ENCODE measurements at places on chromosomes 12 and 14.

DNA sequence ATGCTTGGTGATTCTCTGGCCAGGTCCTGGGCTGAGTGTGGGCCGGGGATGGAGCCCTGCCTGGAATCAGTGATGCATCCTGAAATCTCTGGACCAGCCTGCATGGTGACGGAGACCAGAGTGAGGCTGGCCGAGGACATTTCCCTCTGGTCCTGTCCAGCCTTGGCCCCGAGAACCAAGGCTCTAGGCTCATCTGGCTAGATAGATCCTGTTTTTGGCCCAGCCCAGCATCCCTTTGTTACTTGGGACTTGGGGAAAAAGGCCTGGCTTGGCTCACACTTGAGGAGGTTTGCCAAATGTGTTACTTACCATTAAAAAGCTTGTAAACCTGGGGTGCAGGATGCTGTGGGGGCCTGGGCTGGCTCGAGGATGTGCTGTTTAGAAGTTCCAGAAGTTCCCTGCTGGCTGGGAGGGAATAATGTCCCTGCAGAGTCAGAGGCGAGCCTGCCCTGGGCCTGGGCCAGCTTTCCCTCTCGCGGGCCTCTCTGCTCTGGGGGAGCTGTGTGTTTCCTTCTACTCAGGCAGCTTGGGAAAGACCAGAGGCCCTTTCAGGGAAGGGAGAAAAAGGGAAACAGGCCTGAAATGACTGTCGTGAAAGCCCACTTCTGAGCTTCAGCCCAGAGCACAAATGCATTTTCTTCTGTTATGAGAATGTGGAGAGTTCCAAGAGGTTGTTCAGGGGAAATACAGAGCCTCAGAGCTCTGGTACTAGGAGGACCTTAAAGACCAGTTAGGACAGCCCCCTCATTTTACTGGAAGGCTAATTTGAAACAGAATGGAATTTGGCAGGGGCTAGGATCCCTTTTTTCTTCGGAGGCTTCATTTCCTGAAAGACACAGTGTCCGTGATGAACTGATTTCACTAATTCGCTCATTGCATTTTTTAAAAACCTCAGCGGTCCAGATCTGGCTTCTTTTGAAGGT lies 47.2 kb upstream of the CTDSP2 start:
- no peak for DNase-seq

DNA sequence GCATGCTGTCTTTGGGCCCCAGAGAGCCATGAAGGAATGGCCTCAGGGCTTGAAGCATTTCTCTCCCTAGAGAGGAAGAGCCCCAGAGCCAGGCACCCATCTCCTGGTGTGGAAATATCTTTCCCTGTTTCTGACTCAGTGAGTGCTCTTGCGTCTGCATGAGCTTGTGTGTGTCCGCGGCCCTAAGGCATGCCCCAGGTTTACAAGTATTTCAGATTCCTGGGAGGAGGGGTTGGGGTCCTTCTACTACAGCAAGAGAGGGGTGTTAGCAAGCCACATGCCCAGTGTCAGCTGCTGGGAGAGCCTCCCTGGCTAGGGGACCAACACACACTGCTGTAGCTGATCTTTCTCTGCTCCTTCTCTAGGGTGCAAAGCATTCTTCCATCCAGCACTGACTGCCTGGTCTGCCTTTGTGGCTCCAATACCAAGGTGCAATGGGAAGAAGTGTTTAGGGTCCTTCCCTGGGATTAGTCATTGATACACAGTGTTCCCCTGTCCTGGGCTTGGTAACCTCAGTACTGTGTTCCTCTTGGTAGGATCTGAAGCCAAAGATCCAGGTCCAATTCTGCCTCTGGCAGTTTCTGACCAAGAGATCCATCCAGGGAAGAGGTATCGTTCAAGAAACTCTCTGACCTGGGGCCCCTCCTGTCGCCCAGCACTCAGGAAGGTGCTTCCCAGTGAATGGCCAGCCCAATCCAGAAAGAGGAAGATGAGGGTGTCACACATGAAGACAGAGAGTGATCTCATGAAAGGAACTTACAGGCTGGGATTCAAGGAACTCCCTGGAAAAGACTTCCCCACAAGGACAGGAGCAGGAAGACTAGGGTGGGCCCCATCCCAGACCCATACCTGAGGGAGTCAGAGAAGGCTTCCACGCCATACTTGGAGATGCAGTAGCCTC lies 3.1 kb downstream of the RDH16 start:
- DNase-seq = no peak

GRCh38 chr12:106885026-106885425 lies 70.7 kb upstream of the TMEM263 start:
- no peak for DNase-seq

- no peak for DNase-seq
Measured at GRCh38 chr12:126404293-126404881, 1339.2 kb downstream of the AACS start.

DNA sequence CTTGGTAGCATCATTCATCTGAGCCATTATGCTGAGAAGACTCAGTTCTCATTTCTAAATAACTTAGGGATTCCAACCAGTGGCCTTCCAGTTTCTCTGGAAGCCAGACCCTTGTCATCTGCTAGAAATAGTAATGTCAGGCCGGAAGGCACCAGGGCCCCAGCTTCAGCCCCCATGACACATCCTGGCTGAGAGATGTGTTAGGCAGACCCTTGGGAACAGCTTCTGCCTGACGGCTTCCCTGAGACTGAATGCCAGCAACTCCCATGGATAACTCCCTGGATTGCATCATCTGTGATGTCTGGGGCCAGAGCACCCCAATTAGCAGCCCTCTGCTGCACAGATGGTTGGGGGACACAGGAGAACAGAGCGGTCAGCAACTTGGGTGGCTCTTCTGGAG lies 583.5 kb upstream of the TBX3 start:
- DNase-seq = no peak

- no peak for DNase-seq
Measured at GRCh38 chr14:30994681-30995620, 30.5 kb upstream of the AP4S1 start.

- DNase-seq = no peak
Measured at GRCh38 chr12:116597886-116598285, 38.7 kb downstream of the MAP1LC3B2 start.

DNA sequence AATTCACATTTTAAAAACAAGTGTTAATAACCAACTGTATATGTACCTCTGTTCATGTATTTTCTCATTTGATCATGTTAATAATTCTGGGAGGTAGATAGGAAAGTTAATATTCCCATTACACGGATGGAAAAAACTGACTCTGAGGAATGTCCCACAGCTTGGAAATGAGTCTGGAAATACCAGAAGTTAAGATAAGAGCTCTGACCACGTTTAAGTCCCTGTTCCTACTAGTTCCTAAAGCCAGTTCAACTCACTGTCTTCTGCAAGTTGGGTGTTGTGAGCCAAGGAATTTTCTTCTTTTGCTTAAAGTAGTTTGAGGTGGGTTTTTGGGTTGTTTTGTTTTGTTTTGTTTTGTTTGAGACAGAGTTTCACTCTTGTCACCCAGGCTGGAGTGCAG lies 104.5 kb downstream of the TMEM30B start:
- DNase-seq = no peak

Data from cortex of kidney (tissue), 1 donor.